ENCODE measurements at places on chromosomes 5 and 9.

- DNase-seq = no peak
These were observed 2.1 kb upstream of the MLLT3 start for GRCh38 chr9:20624201-20625002.

GRCh38 chr5:66207800-66208561 lies 63.9 kb downstream of the SREK1 start:
- DNase-seq = no peak

DNA sequence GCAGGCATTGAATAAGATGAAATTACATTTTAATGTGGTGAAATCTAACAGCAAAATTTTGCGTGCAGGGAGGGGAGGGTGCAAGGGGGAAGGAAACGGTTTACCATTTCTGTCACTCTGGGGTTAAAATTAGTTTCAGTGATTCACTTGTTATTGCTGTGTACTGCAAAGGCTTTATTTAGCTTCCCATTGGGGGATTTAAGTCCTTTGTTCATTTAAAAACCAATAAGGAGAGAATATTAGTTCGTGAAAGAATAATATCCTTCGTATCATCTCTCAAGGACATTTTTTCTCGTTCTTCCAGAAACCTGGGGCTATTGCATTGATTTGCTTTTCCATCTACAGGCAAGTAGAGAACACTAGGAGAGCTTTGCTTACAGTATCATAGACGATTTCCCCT lies 667.8 kb upstream of the RGMB start:
- DNase-seq = no peak

DNA sequence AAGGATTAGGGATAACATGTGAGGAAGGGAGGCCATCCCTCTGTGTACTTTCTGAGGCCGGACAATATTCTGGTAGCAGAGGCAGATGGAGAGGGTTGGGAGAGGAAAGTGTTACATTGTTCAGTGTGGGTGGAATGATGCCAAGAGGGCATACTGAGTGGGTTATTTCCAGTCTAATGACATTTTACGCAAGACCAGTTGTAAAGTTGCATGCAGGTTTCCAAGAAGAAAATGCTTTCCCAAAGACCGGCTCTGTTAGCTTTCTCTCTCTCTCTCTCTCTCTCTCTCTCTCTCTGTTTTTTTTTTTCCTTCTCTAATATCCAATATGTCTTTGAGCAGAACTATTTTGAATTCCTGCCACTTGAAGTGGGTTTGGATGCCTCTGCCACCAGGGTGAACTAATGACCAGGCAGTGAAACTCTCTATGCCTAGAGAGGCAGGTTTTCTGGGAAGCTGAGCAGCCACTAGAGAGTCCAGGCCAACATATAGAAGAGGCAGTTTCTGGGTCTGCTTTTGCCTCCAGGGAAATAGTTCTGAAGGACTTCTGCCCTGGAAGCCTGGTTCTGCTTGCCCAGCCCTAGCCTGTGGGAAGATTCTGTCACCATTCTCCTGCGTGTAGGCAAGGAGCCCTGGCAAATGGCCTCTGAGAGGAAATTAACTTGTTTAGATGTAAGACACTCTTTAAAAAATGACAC lies 24.4 kb upstream of the ZNF366 start:
- no peak for DNase-seq

DNA sequence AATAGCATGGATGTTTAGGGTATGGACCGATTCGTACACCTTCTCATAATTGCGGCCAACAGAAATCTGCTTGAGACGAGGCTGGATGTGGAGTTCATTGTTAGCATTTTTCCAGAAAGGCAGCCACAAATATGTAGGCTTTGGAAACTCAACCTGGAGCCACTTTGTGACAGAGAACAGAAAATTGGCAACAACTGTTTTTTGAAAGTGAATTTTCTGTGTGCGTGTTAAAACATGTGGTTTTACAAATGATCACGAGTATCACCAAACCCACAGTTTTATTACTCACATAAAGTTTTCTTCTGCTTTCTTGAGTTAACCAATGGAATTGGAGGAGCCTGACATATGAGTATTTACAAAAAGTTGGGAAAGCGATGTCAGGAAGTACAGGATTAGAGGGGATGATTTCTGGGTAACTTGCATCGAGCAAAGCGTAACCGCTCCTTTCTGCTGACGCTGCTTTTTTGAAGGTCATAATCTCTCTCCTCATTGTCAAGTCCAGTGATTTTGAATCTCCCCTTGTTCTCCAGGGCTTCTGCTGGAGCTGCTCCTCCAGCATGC lies 138.5 kb upstream of the TAF11L2 start:
- no peak for DNase-seq

DNA sequence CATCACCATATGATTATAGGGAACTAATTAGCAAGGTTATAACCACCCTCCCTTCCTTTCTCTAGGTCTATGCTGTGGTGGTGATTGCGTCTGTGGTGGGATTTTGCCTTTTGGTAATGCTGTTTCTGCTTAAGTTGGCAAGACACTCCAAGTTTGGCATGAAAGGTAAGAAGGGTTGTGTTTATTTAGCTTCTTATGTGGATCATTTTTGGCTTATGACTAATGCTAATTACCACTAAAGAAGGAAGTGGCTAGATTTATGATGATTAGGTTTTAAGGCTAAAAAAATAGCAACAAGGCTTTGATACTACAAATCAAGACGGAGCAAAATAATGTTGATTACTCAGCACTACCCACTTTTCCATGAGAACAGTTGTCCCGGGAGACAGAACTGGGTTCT lies 82.4 kb downstream of the NTRK2 start:
- no peak for DNase-seq

DNA sequence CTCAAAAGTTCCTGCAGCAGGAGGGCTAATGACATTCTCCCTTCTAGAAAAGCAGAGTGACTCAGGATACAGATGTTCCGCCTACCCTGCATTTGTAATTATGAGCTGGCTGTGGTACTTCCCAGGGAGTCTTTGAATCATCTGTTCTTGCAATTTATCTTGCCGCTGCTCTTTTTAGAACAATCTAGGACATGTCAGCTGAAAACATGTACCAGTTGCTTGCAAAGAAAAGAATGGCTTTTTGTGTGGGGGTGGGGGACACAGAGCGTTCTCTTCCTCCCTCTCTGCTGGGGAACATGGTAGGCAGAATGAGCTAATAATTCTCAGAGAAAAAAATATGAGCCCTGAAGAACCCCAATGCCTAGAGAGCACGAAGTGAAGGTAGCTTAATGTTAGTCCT lies 51.7 kb upstream of the TUT7 start:
- DNase-seq = no peak

GRCh38 chr5:129656952-129657351 lies 90.9 kb upstream of the MINAR2 start:
- no peak for DNase-seq

GRCh38 chr5:132425009-132425937 lies 55.8 kb downstream of the SLC22A5 start:
- DNase-seq = no peak

DNA sequence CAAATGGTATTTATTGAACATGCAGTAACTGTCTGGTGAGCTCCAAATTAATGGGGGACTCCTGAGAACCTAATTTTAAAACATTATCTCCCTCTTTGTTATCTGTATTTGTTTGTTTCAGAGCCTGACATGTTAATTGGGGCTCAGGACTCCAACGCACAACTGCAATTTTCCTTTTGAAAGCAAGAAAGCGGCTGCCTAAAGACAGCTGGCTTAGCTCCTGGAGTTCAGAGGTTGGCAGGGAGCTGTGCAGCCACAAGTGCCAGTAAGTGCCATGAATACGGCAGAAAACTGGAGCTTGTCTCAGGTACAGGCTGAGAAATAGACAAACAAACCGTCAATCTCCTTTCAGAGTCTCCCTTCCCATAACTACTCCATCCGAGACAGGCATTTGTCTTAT lies 80.9 kb downstream of the PPP2R2B start:
- no peak for DNase-seq

GRCh38 chr5:151709109-151709735 lies 22.5 kb upstream of the SPARC start:
- no peak for DNase-seq

DNA sequence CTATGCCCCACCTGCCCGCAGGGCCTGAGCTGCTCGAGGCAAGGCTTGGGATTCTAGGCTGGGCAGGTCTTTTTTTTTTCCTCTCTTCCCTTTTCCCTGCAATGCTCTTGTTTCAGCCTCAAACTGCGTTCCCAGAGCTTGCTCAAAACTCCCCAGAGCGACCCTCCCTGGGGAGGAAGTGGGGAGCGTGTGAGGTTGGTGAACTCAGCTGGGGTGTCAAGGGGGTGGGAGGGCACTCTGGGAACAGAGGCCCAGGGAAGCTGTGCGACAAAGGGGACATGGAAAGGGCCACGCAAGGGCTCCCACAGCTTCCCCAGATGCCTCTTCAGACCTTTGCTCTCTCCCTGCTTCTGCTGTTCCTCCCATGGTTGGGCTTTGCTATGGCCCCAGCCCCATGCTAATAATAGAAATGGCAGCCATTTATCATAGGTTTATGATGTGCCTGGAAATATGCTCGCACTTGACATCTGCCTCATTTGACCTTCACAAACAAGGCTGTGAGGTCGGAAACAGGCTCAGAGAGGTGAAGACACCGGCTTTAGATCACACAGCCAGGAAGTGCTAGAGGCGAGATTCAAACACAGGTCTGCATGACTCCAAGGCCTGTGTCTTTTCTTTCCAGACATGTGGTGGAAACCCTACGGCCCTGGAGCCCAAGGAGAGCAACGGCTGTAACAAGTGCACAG lies 40.9 kb upstream of the IL17B start:
- DNase-seq = no peak

- no peak for DNase-seq
These were observed 13.2 kb upstream of the LNPEP start for GRCh38 chr5:96922499-96923244.

DNA sequence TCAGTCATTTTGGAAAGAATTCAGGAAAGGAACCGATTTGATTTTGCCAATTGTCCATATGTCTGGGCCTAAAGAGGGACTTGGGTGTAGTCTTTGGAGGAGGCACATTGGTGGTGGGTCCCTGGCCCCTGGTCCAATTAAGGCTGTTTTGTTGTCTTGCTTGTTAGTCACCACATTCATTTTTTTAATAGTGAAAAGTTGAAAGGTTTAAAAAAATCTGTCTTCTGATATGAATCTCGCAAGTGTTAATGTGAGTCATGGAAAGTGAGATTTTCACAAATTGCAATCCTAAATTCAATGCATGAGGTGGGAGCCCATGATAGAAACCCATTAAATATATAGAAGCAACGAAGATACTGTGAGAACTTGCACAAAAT lies 165.9 kb upstream of the OTULINL start:
- no peak for DNase-seq

DNA sequence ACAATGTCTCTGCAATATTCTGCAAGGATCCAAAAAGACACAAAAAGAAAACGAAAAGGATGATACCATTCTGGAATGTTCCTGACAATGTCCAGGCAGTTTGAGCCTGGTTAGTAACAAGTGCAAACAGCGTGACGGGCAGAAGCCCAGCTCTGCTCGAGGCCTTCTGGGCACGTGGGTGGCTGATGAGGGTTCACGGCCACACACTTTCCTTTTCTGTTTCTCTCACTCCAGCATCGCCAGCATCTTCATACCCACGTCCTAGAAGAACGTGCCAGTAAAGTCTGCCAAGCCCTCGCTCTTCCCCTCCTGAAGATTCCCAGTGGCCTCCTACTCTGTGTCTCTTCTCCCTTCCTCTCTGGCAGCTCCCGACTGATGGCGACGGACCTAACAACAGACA lies 36.7 kb downstream of the COL23A1 start:
- no peak for DNase-seq

GRCh38 chr9:7752481-7752880 lies 47.1 kb downstream of the DMAC1 start:
- DNase-seq = no peak

- DNase-seq = no peak
These were observed 87.0 kb upstream of the TNC start for GRCh38 chr9:115204904-115205453.

DNA sequence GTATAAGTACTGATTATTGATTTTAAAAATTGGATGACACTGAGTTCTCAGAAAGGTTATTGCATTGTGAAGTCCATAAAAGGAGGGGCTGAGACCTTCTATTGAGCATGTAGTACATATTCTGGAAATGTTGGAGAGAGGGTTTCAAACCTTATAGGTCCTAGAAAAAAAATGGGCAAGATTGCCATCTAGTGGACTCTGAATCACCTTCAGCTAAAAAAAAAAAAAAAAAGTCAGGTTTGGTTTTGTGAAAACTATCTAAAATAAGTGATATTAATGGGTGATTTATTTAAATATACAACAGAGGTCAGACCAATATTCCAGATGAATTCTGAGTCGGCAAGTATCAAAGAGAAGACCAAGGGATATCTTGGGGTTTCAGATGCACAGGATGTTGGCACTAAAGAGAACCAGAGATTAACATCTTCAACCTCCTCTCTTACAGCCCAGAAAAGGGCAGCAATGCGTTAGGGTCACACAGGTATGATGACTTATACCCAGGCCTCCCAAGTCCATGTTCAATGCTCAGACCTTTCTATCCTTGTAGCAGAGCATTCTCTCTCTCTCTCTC lies 109.8 kb upstream of the NMUR2 start:
- DNase-seq = no peak

GRCh38 chr9:134492721-134493460 lies 148.7 kb upstream of the COL5A1 start:
- DNase-seq = no peak

DNA sequence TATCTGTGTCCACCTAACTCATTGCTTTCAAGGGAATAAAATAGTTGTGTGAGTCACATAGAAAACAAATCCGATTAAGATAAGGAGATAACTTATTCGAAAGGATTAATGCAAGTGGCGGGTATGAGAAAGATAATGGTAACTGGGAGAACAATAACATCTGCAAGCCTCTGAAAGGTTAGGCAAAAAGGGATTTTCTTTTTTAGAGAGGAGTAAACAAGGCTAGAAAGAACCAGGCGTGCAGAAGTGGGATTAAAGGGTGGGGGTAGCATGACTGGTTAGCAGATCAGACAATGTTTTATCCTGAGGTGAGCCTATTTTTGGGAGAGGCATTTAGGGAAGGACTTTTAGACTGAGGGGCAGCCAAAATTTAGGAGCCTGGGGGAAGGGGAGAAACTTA lies 34.7 kb upstream of the JMY start:
- no peak for DNase-seq

GRCh38 chr5:165209101-165209727 lies 1703.8 kb downstream of the MAT2B start:
- DNase-seq = no peak

GRCh38 chr9:128546504-128546903 lies 5.9 kb upstream of the SPTAN1 start:
- no peak for DNase-seq

DNA sequence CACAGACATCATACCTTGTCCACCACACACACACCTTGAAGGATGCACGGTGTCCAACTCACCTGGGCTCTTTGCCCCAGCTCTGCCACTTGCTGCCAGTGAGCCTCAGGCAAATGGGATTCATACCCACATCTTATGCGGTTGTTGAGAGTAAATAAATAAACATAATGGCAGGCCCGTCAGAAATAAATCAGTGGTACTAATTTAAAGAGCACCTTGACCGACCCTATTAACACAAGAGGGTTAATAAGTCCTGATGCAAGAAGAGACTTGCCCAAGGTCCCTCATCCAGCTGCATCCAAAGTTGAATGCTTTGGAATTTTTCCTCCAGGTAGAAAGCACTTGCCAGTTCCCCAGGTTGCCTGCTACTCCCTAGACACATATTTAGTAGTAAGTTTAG lies 11.6 kb upstream of the AKNA start:
- no peak for DNase-seq

GRCh38 chr9:16333691-16334090 lies 536.8 kb downstream of the BNC2 start:
- no peak for DNase-seq

Measured in stimulated activated CD8-positive, alpha-beta memory T cell treated with anti-CD3 and anti-CD28 coated beads, Interleukin-7, amount 100 ng/mL, for 24 hours (primary cell).